NCI-H2107 (cell line): ENCODE measurements at places on chromosomes 7 and 10.

DNA sequence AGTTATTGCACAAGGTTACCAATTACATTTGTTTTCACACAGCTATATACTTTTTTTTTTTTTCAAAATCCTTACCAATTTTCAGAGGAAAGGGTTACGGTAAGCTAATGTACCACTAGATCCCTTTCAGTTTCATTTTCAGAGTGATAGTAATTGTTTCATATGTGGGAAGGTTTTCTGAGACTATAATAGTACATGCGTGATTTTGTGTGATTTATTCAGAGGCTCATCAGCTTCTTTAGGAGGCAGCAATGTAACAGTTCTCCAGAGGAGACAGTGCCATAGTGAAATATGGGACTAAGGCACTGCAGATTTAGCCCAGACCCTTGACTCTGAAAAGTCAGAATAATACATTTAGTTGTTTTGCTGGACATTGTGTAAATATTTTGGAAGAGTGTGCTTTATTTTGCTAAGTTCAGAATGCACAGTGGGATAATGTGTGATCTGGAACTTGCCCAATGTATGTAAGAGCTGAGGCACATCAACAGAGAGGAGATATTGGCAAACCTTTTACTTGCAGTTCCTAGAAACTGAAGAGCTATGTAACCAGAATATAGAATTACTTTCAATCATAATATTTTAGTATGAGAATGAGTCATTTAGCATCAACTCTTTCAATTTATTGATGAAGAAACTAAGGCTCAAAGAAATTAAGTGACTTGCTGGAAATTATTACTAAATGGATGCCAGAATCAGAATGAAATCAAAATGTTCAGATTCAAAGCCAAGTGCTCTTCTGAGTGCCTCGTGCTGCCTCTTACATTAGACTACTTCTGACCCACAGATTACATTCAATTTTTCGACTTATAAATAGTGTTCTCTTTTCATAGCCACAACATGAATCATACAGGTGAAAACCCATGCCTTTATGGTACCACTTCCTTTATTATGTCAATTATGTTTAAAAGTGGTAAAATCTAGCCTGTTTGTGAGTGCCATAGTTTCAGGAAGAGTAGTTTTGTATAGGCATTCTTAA lies 207.7 kb upstream of the TEX47 start:
- DNase-seq = no peak

DNA sequence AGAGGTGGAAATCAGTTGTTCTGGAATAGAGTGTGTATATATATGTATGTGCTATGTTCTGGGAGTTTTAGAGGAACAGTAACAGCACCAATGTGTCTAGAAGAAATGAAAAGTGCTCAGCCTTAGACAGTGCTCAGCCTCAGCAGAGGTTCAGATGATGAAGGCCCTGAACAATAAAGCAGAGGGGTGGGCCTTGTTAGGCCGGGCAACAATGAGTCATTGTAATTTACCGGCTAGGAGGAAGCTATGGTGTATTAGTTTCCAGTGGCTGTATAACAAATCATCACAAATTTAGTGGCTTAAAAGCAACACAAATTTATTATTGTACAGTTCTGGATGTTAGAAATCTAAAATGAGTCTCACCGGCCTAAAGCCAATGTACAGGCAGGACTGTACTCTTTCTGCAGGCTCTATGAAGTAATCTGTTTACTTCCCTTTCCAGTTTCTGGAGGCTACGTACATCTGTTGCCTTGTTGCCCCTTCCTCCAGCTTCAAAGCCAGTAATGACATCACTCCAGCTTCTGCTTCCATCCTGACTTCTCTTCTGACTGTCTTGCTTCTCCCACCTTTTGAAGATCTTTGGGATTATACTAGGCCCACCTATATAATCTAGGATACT lies 84.6 kb downstream of the CH25H start:
- no peak for DNase-seq

GRCh38 chr10:90871279-90871765 lies 452 bp upstream of the RPP30 start:
- no peak for DNase-seq

- no peak for DNase-seq
These were observed 38.6 kb downstream of the MPLKIP start for GRCh38 chr7:40095695-40096327.

DNA sequence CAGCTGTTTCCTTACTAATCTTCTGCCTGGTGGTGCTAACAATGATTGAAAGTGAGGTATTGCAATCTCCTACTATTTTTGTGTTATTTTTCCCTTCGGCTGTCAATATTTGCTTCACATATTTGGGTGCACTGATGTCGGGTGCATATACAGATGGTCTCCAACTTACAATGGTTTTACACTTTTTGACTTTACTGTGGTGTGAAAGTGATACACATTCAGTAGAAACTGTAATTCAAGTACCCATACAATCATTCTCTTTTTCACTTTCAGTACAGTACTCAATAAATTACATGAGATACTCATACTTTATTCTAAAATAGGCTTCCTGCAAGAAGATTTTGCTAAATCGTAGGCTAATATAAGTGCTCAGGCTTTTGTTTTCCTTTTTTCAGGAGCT lies 73.2 kb downstream of the RNF216 start:
- DNase-seq = no peak

DNA sequence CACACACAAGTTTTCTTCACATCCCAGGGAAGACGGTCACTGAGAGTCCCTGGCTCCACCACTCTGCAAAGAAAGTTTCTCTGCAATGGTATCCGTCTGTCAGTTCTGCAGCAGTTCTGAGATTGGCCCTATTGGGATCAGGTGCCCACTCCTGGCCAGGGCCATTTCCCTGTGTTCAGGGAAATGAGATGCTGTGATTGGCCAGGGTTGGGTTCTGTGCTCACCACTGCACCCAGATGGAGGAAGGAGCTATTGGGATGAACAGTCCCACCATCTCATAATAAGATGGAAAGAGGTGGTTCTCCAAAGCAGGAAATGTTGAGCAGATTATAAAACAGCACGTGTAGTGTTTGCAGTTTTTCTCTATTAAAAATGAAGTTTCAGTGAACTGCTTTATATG lies 13.3 kb upstream of the PIP4K2A start:
- DNase-seq = no peak

- DNase-seq = no peak
These were observed 17.9 kb downstream of the OR6V1 start for GRCh38 chr7:143069912-143070500.

GRCh38 chr7:88229302-88229995 lies 9.6 kb upstream of the SRI start:
- DNase-seq = no peak

GRCh38 chr7:158740657-158741293 lies 36.2 kb upstream of the NCAPG2 start:
- DNase-seq = no peak

DNA sequence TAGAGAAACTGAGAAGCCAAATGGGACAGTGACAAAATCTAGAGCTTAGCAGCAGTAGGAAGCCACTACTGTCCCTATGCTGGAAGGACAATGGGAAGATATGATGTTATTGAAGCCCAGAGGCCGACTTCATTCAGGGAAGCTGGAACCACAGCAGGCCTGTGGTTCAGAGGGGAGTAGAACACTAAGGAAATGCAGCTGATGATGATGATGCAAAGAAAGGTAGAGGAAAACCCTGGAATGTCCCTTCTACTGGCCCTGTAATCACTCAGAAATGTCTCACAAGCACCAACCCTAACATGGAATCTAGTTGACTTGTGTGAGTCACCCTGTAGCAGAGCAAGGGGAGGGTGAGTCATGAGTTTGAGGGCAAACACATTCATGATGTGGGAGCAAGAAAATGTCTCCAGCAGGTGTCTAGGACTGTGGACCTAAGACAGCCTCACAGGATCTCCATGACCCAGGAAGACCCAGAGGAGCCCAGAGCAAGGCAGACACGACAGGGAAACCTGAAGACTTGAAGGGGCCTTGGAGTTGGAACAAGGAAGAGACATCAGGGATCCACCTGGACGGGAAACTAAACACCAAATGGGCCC lies 37.0 kb upstream of the LRRC17 start:
- no peak for DNase-seq

DNA sequence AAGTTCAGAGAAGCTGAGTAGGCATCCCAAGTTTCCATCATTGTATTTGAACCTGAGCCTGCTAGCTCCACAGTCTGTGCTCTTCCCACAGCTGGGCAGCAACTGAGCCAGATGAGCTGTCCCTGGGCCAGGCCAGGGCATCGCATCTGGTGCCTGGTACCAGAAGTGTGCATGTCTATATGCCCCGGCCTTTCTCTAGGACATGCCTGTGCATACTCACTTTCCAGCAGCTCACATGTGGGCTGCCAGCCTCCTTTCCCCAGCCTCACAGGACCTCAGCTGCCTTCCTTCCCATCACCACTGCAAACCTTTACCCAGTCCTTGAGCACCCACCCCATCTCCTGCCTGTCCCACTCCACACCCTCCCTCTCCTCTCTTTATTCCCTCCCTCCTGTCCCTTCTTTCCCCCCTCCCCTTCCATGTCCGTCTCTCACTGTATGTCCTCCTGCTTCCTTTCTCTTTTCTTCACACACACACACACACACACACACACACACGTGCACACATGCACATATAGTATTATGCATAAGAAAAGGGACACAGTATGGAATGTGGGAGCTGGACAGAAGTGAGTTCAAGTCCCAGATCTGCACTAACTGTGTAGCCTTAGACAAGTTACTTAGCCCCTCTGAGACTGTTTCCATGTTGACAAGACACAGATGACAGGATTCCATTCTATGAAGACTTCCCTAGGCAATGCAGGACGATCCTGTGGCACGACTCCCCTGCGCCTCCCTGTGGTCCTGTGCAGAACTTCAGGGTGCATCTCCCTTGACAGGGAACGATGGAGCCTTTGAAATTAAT lies 10.9 kb downstream of the CDHR1 start:
- no peak for DNase-seq

DNA sequence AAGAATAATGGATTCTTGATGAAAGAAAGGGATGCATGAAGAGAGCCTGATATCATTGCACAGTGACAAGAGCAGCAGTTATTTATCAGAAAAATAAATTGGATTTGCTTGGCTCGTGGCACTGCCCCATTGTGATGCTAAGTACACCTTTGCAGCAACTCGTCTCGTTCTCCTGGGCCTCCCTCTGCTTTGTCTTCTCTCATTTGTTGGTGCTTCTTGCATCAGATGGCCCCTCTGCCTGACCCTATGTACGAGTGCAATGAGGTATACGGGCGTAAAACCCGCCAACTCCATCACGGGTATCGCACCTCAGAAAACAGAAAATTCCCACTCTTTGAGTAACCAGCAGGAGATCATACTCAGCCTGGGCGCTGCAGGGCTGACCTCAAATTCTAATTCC lies 107.2 kb upstream of the C10orf90 start:
- DNase-seq = no peak

DNA sequence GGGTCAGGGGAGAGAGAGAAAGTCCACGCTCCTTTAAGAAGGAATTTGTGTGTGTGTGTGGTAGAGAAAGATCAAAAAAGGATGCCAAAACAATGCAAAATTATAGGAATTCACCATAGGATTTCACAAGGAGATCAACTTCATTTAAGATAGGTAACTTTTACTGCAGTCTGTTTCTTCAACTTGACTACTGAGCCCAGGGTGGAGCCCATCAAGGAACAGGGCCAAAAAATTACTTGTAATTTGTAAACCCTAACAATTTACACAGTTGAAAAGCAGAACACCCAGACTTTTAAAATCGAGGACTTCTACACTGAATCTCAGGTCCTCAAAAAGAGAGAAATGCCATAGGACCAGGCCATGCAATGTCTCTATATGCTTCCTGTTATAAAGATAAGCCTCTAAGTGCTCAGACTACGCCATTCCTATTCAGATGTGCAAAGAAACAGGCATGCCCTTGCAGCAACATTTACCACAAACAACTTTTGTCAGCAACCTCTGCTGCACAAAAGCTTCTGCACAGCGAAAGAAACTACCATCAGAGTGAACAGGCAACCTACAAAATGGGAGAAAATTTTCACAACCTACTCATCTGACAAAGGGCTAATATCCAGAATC lies 10.6 kb upstream of the GIMAP4 start:
- DNase-seq = no peak

- no peak for DNase-seq
These were observed 328.9 kb downstream of the RPS24 start for GRCh38 chr10:78362406-78363022.

DNA sequence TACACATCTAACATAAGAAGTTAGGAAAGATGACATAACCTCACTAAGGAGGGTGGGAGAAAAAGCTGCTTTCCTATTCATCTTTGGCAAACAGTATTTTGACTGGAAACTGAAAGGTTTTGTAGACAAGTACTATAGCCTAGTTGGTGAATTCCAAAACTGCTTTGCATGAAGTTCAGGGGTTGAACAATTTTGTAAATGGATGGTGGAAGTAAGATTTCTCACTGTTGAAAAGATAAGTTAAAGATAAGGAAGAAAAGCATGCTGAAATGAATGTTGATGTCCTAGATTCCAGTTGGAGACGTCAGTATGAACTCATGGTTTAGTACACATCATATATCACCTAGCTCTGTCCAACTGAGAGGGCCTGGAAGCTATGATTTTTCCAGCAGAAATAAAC lies 159.1 kb upstream of the FEZF1 start:
- no peak for DNase-seq

DNA sequence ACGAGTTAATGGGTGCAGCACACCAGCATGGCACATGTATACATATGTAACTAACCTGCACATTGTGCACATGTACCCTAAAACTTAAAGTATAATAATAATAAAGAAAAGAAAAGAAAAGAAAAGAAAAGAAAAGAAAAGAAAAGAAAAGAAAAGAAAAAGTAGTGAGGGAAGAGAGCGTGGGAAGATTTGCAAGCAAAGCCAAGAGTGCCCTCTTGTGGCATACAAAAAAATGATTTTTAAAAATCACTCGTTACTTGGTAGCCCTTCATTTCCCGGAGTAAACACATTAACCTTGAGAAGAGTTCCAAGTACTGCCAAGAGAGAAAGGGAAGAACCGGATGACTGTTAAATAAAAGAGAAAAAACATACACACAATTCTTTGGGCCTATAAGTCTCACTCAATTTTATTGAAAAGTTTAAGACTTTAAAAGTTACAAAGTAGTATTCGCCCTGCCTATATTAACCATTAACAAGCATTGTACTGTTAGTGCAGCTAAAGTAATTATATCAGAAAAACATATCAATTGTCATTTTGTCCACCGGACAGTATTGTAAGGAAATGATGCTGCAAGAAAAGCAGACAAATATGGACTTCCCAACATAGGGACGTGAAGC lies 6.2 kb upstream of the CH25H start:
- no peak for DNase-seq

DNA sequence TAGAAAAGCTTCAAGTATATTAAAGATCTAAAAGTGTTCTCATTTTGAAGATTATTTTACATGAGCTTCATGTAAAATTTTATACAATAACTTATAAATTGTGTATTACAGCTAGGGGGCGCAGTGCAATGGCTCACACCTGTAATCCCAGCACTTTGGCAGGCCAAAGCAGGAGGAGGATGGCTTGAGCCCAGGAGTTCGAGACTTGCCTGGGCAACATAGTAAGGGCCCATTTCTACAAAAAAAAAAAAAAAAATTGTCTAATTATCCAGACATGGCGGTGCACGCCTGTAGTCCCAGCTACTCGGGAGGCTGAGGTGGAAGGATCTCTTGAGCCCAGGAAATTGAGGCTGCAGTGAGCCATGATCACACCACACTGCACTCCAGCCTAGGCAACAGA lies 16.6 kb downstream of the ACBD5 start:
- DNase-seq = no peak

- no peak for DNase-seq
These were observed 58.4 kb downstream of the ST8SIA6 start for GRCh38 chr10:17396004-17396403.

GRCh38 chr7:55486192-55486590 lies 86.1 kb downstream of the VOPP1 start:
- DNase-seq = no peak

- no peak for DNase-seq
These were observed 270.5 kb downstream of the BMPER start for GRCh38 chr7:34175837-34176236.

GRCh38 chr7:133167300-133167699 lies 85.4 kb upstream of the CHCHD3 start:
- DNase-seq = no peak
